GM06990 (cell line): ENCODE measurements at places on chromosomes 12 and 14.

DNA sequence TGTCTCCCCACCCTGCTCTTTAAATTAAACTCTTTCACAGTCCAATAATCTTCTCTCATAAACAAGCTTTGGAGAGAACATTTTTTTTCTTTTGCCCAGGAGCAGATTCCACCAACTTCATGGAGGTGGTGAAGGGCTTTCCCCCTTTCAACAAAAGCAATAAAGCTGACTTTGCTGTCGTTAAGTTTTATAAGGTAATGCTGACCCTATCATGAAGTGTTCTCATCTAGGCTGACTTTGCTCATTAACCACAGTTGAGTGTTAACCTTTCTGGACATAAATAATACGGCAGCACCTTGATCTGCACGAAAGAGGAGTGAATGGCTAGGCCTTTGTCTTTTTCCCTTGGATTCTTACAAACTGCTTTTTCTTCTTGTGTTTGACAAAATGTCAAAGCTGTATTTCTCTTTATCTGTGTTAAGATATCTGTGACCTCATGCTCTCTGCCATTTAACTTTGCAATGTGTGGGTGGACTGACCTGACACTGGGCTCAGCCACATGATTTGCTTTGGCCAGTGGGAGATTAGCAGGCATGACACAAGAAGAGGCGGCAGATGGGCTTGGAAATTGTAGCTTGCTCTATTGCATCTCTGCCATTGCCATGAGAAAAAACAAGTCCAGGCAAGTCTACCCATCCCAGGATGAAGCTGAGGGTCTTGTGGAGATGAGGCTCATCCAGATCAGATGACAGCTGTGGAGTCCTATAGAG lies 470.9 kb upstream of the CCDC196 start:
- DNase-seq: no peak

DNA sequence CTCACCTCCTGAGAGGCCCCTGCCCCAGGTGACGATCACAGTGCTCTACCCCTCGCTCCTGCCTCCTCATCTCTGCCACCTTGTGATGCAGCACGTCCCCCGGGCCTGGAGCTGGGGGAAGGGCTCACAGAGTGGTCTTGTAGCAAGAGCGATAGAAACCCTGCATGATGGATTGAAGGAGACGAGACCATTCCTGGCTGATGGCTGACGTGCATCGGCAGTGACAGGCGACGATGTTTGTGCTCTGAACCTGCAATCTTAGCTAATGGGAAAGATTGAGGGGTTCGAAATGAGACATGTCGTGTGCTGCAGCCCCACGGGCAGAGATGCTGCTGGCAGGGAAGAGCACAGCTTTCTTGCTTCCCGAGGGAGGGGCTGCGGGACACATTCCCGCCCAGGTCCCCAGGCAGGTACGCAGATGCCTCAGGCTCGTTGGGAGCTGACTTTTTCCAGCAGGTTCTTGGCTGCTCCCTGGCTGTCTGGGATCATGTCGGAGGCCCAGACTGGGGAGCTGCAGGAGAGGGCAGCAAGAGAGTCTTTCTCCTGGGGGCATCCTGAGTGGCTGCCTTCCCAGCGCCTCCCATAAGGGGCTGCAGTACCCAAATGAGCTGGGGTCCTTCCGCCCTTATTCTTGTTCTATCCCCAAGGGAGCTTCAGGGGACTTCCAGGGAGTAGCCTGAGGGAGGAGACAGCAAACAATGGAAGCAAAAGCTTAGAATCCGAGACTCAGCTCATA lies 38.7 kb upstream of the GPATCH2L start:
- no peak for DNase-seq

DNA sequence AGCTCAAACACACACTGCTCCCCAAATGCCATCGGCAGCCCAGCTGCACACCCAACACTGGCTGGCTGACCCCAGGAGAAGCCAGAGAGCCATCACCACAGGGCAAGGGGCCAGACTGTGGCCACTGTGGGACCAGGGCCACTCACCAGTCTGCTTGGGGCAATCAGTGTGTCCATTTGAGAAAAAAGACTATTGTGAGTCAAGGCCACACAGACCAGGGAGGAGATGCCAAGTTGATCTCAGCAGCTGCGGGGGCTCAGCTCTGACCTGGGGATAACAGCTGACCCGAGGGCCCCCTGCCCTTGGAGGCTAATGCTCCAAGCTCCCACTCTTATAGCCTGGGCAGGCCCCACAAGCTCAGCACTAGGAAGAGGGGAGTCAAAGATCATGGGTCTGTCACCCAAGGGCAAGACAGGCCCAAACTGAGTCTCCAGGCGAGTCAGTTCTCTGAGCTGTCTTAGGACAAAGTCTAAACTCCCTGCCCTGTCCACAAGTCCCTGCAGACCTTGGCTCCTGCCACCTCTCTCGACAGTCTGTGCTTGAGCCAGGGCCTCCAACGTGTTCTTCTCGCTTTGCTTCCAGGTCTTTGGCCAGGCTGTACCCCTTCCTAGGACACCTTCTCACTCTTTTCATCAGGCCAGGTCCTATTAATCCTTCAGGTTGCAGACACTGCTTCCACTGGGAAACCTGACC lies 30.1 kb upstream of the PNMA1 start:
- DNase-seq: no peak

DNA sequence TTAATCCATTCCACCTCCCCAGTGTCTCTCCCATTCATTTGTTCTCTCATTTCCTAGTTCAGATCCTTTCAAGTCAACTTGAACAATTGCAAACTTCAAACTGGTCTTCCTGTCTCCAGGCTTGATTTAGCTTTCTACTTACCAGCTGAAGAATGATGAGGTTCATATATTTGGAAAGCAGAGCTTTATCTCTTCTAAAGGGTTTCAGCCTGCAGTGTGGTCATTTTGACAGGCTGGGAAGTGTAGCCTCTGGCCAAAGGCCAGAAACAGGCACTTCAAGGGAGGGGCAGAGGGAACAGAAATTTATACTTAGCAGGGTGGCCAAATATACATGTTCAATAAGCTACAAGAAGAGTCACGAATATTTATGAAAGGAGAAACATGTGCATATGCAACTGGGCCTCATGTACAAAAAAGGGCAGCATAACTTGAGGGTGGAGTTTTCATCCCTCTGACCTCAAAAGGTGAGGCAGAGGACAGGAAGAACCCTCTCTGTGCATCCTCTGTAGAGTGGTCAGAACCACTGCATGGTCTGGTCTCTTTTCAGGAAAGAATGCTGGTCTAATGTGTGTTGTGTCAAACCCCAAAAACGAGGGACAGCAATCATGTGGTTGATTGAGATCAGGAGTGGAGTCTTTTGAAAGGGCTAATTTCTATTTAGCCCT lies 34.0 kb upstream of the HECTD1 start:
- DNase-seq: no peak

DNA sequence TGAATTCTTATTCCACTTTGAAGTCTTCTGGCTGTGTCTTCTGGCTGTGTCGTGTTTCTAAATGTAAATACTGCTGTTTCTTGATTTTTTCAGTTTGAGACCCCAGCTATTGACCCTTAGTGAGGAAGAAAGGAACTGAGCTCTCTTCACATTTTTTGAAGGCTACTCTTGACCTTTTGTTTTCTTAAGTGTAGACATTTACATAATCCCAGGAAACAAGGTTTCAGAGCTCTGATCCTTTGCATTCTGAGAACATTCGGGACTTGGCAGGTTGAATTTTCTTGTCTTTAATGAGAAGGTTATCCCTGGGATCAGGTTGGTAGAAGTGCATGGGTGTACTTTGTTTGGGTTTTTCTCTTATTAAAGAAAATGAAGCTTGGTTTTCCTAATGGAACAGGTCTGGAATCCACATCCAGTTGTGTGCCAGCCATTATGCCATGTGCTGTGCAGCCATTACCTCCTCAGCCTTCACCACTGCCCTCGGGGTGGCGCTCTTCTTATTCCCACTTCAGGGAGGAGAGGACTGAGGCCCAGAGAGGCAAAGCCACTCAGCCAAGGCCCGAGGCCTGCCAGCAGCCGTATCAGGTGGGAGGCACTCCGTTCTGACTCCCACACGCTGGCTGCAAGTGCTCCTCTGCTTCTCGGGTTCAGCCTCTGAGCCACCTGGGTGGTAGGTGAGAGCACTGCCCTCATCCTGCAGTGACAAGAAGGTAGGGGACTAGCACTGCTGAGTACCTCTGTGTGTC lies 120.9 kb downstream of the BEGAIN start:
- no peak for DNase-seq
